ENCODE measurements at places on chromosomes 5 and 9. TPM values are rescaled to one million over a fixed set of nuclear protein-coding genes. Genes with fewer than 3 reads are reported as not detected.

GRCh38 chr5:125125031-125125823 lies 378.8 kb upstream of the ZNF608 start:
- H3K27ac ChIP-seq = no peak overlapping the region
- H3K4me1 ChIP-seq = no peaks in the 10 kb centered on the region
- no peak for DNase-seq
- H3K27me3 ChIP-seq = no peaks in the 10 kb centered on the region
- H3K36me3 ChIP-seq = no peaks in the 10 kb centered on the region

- no peaks in the 10 kb centered on the region for H3K4me1 ChIP-seq
- H3K27ac ChIP-seq = no peak overlapping the region
- DNase-seq = no peak
- no peaks in the 10 kb centered on the region for H3K36me3 ChIP-seq
Measured at GRCh38 chr5:135715267-135716055, 119.0 kb upstream of the SLC25A48 start.

RRAGA gene
- total RNA-seq = 56.8 TPM

DNA sequence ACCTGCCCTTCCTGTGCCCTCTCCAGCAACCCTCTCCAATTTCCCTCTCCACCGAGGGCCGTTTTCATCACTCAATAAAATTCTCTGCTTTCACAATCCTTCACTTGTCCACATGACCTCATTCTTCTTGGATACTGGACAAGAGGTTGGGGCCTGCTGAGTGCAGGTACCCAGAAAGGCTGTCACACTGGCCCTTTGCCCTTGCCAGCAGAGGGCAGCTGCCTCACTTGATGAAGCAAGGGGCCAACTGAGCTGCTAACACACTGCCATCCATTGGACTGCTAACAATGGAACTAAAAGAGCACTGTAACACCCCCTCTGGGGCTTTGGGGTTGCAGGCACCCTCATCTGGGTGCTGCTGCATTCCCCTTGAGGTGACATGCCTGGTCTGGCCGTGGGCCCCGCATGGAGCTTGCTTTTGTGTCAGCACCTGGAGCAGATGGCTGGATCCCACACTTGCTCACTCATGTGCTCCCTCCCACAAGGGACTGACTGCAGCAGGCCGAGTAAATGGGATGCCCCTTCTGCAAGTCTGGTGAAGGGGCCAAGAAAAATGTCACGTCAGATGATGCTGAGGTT lies 308.1 kb upstream of the ADCY2 start:
- no peaks in the 10 kb centered on the region for H3K36me3 ChIP-seq
- no peak overlapping the region for H3K4me3 ChIP-seq
- H3K27ac ChIP-seq = no peak overlapping the region
- no peaks in the 10 kb centered on the region for H3K27me3 ChIP-seq
- DNase-seq = no peak

GRCh38 chr5:122114501-122114900 lies 14.8 kb upstream of the ZNF474 start:
- H3K4me1 ChIP-seq = no peaks in the 10 kb centered on the region
- no peak for DNase-seq
- no peaks in the 10 kb centered on the region for H3K36me3 ChIP-seq
- H3K27me3 ChIP-seq = peaks cover 2% of the 10 kb centered on the region
- no peak overlapping the region for H3K4me3 ChIP-seq

ZDHHC11 gene
- 17.2 TPM for total RNA-seq

SLC28A3 gene
- 0.60 TPM for total RNA-seq

- no peaks in the 10 kb centered on the region for H3K36me3 ChIP-seq
- H3K4me1 ChIP-seq = peaks cover 15% of the 10 kb centered on the region
- H3K4me3 ChIP-seq = peak overlapping the region; percentile 20
- no peak for DNase-seq
- no peak overlapping the region for H3K27ac ChIP-seq
- peaks cover 2% of the 10 kb centered on the region for H3K27me3 ChIP-seq
Measured at GRCh38 chr5:91469517-91470165, 86.5 kb upstream of the ARRDC3 start.

DNA sequence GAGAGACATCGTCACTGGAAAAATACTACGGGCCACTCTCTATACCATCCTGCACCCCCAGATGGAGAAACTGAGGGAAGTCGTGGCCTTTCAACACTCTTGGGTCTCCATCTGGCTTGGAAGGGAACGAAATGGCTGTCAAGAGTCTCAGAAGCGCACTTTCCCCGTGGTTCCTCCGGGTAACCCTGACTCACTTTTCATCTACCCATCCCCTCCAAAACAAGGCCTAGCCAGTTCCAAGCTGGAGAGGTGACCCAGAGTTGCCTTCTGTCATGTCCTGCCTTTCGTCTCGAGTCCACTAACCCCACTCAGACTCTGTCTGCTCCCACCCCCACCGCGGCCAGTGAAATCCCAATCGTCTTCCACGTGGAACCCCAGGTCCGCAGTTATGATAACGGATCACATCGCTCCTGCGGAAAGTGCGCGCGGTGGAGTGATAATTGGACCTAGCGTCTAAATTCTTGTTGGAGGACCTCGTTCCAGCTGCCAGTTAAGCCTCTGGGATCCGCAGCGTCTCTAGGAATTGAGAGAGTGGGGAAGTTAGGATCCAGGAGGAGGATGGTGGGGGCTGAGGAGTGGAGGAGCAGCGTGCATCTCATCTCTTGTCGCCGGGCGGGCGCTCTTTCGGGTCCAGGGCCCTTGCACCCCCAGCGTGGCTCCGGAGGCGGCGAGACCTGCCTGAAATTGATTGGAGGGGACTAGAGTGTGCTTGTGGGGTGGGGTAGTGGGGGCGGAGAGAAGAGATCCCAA lies 4.6 kb downstream of the CDKN2A start:
- DNase-seq = no peak
- H3K27ac ChIP-seq = no peak overlapping the region
- peaks cover 50% of the 10 kb centered on the region for H3K27me3 ChIP-seq
- H3K4me1 ChIP-seq = peaks cover 57% of the 10 kb centered on the region

DNA sequence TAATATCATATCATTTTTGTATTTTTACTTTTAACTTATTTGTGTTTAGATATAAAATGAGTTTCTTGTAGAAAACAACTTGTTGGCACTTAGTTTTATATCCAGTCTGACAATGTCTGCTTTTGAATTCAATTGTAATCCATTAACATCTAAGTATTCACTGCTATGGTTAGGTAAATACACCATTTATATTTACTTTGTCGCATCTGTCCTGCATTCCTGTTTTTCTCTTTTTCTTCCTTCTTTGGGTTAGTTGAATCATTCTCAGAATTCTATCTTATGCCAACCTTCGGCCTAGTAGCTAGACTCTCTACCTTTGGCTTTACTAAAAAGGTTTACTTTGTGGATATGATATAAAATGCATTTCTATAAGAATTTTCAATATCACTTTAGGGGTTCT lies 107.6 kb downstream of the PLCXD3 start:
- no peak overlapping the region for H3K4me3 ChIP-seq
- H3K27ac ChIP-seq = no peak overlapping the region
- no peaks in the 10 kb centered on the region for H3K27me3 ChIP-seq
- H3K4me1 ChIP-seq = no peaks in the 10 kb centered on the region
- no peak for DNase-seq

DNA sequence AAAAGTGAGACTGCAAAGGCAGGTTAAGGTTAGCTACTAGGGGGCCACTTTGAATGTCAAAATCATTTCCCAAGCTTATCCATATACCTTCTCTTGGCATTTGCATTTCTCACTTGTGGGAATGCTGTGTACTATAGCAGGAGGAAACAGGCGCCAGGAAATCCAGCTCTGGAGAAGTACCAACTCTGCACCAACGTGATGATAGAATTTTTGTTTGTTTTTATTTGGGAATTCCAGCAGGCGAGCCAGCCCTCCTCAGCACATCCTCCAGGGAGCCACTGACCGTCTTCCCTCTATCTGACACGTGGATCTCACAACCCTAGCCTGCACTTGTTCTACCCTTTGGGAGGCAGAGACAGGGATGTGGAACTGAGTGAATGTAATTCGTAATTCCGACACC lies 318.0 kb downstream of the ACTL7B start:
- H3K27ac ChIP-seq = no peak overlapping the region
- no peak overlapping the region for H3K4me3 ChIP-seq
- no peaks in the 10 kb centered on the region for H3K36me3 ChIP-seq
- H3K27me3 ChIP-seq = no peaks in the 10 kb centered on the region
- no peak for DNase-seq

GRCh38 chr5:57186194-57186593 lies 12.3 kb downstream of the GPBP1 start:
- H3K4me3 ChIP-seq = no peak overlapping the region
- H3K36me3 ChIP-seq = peaks cover 36% of the 10 kb centered on the region
- peaks cover 62% of the 10 kb centered on the region for H3K4me1 ChIP-seq
- DNase-seq = no peak
- H3K27me3 ChIP-seq = no peaks in the 10 kb centered on the region

TAF1L gene
- total RNA-seq = 0.03 TPM

DNA sequence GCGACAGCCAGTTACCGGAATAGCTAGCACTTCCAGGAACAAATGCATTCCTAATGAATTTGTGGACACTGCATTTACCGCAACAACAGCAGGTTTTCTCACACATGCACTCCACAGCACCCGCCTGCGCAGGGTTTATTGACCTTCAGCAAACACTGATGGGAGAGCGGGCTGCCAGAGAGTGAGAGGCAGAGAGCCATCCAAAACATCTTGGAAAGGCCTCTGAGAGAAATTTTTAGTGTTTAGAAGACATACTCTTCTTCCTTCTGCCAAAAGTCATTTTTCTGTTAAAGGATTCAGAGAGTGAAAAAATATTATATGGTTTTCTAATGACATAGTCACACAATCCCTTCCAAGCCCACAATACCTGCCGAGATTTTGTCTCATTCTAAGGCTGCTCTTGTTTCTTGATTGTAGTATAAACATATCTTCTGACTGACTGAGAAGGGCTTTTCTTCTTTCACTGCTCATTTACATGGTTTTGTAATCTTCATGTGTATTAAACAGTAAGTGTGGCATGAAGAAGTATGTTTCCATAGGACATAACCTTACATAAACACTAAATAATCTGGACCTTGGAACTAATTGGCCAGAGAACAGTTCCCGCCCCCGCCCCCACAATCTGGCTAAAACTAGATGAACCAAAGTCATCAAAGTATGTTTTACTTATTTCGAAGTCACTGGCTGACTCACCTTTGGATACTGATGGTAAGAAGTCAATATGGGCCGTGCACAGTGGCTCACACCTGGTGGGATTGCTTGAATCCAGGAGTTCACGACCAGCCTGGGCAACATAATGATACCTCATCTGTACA lies 432.5 kb upstream of the MEF2C start:
- DNase-seq = no peak
- no peaks in the 10 kb centered on the region for H3K36me3 ChIP-seq
- H3K27ac ChIP-seq = no peak overlapping the region

GRCh38 chr5:17187011-17187785 lies 30.2 kb upstream of the BASP1 start:
- no peak for DNase-seq
- no peak overlapping the region for H3K4me3 ChIP-seq
- peaks cover 2% of the 10 kb centered on the region for H3K27me3 ChIP-seq
- H3K4me1 ChIP-seq = no peaks in the 10 kb centered on the region

GRCh38 chr5:142098931-142099330 lies 9.6 kb upstream of the NDFIP1 start:
- peaks cover 54% of the 10 kb centered on the region for H3K4me1 ChIP-seq
- no peaks in the 10 kb centered on the region for H3K27me3 ChIP-seq
- no peak overlapping the region for H3K4me3 ChIP-seq
- DNase-seq = no peak

DNA sequence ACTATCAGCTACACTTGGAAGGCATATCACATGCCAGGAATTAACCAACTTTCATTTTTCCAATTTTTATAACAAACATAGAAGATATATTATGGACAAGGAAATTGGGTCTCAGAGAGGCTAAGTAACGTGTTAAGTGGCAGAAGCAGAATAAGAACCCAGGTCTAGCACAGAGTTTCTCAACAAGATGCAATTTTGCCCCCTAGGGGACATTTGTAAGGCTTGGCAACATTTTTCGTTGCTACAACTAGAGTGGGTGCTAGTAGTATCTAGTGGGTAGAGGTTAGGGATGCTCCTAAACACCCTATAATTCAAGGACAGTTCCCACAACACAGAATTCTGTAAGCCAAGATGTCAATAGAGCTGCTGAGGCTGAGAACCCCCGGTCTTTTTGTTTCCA lies 180.6 kb downstream of the SNCAIP start:
- peaks cover 2% of the 10 kb centered on the region for H3K27me3 ChIP-seq
- no peak for DNase-seq
- H3K4me3 ChIP-seq = no peak overlapping the region
- H3K36me3 ChIP-seq = no peaks in the 10 kb centered on the region
- no peak overlapping the region for H3K27ac ChIP-seq
- no peaks in the 10 kb centered on the region for H3K4me1 ChIP-seq

DNA sequence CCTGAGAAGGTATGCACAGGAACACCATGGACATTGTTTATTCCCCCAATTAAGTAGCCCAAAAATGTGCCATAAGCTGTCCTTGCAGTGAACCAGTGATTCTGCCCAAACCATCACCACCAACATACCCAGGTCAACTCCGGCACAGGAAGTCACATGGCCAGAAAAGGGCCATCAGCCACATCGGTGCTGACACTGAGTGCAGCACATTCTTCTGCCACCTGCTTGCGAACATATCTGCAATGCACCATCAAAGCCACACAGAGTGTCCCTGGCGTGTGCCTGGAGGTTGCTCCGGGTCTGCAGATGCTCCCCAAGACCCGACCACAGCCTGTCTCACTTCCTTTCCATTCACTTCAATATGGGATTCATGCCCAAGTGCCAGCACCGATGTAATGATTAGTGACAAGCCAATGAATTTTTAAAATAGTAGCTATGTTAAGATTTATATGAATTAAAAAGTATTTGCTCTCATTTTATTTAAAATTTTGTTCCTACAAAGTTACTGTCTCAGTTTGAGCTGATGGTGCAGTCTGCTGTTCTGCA lies 37.6 kb downstream of the SYK start:
- H3K4me1 ChIP-seq = no peaks in the 10 kb centered on the region
- H3K36me3 ChIP-seq = no peaks in the 10 kb centered on the region
- no peak for DNase-seq

DNA sequence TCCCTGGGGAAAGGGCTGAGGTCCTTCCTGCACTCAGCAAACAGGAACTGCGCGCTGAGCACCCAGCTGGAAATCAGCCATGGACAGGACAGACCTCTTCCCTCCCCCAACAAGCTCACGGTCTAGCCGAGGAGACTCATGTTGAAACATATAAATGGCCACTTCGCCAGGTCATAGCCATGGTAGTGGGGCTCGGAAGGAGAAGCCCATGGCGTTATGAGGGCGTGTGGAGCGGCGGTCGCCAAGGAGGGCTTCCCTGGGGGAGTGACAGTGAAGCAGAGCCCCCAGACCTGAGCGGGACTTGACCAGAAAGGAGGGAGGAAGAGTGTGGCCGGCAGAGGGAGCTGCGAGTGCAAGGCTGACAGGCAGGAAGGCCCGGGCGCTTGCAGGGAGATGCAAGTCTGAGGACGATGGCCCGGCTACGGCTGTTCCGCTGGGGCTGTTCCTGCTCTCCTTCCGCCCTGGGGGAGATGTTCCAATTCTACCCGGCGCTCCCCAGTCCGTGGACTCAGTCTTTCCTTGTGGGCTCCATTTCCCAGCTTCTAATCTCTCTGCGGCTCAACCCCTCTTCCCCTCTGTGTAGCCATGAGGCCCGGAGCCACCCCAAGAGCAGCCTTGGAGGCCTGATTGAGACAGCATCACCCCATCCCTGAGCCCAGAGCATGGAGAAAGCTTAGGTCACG lies 43.9 kb upstream of the PRRC2B start:
- peak overlapping the region; percentile 54 for H3K4me3 ChIP-seq
- H3K27ac ChIP-seq = no peak overlapping the region
- peaks cover 10% of the 10 kb centered on the region for H3K27me3 ChIP-seq
- H3K4me1 ChIP-seq = peaks cover 9% of the 10 kb centered on the region
- H3K36me3 ChIP-seq = peaks cover 2% of the 10 kb centered on the region

- H3K4me3 ChIP-seq = no peak overlapping the region
- peaks cover 18% of the 10 kb centered on the region for H3K27me3 ChIP-seq
- no peaks in the 10 kb centered on the region for H3K4me1 ChIP-seq
- H3K27ac ChIP-seq = no peak overlapping the region
Measured at GRCh38 chr9:134641990-134642384, 384 bp downstream of the COL5A1 start.
